ENCODE measurements at places on chromosomes 3 and 15.

- DNase-seq = no peak
Observed at GRCh38 chr3:34362910-34363309, 564.5 kb downstream of the PDCD6IP start.

- no peak for DNase-seq
Observed at GRCh38 chr15:76310475-76311099, 682 bp downstream of the ETFA start.

DNA sequence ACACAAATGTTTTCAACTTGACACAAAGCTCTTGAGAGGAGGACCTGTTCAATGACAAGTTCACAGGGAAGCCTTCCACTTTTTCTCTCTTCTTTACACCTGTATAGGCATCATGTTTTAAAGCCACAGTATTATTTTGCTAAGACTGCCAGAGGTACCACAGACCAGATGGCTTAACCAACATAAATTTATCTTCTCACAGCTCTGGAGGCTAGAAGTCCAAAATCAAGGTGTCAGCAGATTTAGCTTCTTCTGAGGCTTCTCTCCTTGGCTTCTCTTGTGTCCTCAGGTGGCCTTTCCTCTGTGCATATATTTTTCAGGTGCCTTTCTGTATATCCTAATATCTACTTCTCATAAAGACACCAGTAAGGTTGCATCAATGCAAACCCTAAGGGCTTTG is 435.2 kb upstream of the GBE1 start:
- DNase-seq = no peak

DNA sequence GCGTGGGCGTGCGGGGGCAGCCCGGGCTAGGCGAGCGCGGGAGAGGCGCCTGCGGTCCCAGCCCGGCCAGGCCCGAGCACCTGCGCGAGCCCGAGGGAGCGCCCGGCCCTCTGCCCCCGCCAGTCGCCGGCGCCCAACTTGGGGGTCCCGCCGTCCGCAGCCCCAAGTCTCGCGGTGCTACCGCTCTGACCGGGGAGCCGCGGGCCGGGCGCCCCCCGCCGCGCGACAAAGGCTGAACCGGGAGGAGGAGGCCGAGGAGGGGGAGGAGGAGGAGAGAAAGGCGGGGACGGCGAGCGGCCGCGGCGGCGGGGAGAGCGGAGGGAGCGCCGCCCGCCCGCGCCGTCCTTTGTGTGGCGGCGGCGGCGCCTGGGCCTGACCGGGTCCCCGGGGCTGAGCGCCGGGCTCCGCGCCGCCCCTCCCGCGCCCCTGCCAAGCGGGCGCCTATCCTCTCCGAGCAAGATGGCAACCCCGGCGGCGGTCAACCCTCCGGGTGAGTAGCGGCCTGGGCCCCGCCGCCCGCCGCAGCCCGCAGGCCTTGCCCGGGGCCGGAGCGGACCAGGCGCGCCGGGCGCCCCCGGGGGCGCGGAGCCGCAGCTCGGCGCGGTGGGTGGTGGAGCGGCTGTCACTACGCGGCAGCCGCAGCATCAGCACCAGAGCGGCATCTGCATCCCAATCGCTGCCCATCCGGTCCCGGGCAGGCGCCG is at the start of gene ARNT2:
Gene ARNT2 (plus strand): TSS at position 326 of the 704 bp plus-strand sequence. CDS start 134 bp downstream, at position 460.
- DNase-seq = no peak
